ENCODE measurements at places on chromosomes 16 and 17. TPM values are rescaled to one million over a fixed set of nuclear protein-coding genes. Genes with fewer than 3 reads are reported as not detected.

Gene KRTAP4-4
- not detected for total RNA-seq

Gene ADGRG1
- 1.9 TPM for total RNA-seq

Gene NPIPA8
- total RNA-seq: 0.22 TPM

DNA sequence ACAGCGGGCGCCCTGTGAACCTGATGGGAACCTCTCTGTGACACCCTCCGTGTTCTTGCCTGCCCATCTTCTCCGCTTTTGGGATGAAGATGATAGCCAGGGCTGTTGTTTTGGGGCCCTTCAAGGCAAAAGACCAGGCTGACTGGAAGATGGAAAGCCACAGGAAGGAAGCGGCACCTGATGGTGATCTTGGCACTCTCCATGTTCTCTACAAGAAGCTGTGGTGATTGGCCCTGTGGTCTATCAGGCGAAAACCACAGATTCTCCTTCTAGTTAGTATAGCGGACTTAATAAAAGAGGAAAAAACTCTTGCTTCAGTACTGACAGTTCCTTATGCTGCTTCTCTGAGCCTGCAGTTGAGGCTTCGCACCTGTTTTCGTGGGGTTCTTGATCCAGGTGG lies 10.5 kb downstream of the CDK5RAP3 start:
- H3K4me3 ChIP-seq: no peak overlapping the region
- no peak for DNase-seq
- H3K27me3 ChIP-seq: no peaks in the 10 kb centered on the region
- no peaks in the 10 kb centered on the region for H3K4me1 ChIP-seq

- H3K27ac ChIP-seq: no peak overlapping the region
- H3K27me3 ChIP-seq: peaks cover 23% of the 10 kb centered on the region
- no peaks in the 10 kb centered on the region for H3K36me3 ChIP-seq
- H3K4me3 ChIP-seq: no peak overlapping the region
- DNase-seq: no peak
- peaks cover 5% of the 10 kb centered on the region for H3K4me1 ChIP-seq
Observed at GRCh38 chr17:40516581-40517285, 15.3 kb upstream of the TNS4 start.

- H3K27me3 ChIP-seq: no peaks in the 10 kb centered on the region
- peak overlapping the region; percentile 58 for H3K27ac ChIP-seq
Observed at GRCh38 chr17:70655176-70655958, 486.0 kb downstream of the KCNJ2 start.

- no peaks in the 10 kb centered on the region for H3K27me3 ChIP-seq
- H3K4me3 ChIP-seq: no peak overlapping the region
- no peaks in the 10 kb centered on the region for H3K4me1 ChIP-seq
- peaks cover 78% of the 10 kb centered on the region for H3K36me3 ChIP-seq
- no peak overlapping the region for H3K27ac ChIP-seq
Observed at GRCh38 chr17:18197535-18198194, 14.0 kb downstream of the ALKBH5 start.

GRCh38 chr17:206941-207560 lies 25.6 kb upstream of the DOC2B start:
- no peak overlapping the region for H3K27ac ChIP-seq
- no peak for DNase-seq
- H3K36me3 ChIP-seq: no peaks in the 10 kb centered on the region
- no peak overlapping the region for H3K4me3 ChIP-seq
